ENCODE measurements at places on chromosomes 5 and 9.

- no peak for DNase-seq
These were observed 89.3 kb upstream of the TNC start for GRCh38 chr9:115207003-115207836.

- DNase-seq, result no peak
These were observed 80.7 kb downstream of the LMX1B start for GRCh38 chr9:126694206-126695081.

GRCh38 chr5:76305775-76306174 lies 97.3 kb upstream of the IQGAP2 start:
- DNase-seq, result no peak

DNA sequence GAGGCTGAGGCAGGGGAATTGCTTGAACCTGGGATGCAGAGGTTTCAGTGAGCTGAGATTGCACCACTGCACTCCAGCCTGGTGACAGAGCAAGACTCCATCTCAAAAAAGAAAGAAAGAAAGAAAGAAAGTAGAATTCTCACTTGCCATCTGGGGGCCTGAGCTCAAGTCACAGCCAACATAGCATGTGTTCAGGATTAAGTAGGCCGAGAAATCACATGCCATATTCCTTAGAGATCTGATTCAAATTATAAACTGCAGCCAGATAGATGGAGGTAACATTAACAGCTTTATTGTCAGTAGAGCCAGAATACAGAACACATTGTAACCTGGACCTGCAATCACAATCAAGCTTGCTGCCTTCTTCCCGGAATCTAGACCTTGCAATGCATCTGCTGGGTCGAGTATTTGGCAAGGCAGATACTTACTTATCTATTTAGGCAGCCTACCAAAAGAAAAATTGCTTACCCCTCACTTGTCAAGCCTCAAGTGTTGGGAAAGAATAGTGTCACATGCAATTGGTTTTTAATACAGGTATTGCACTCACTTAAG lies 173.7 kb downstream of the CPLANE1 start:
- DNase-seq, result no peak

GRCh38 chr5:173163219-173163618 lies 18.9 kb downstream of the BNIP1 start:
- no peak for DNase-seq

GRCh38 chr5:160516696-160517530 lies 95.3 kb downstream of the PTTG1 start:
- no peak for DNase-seq

DNA sequence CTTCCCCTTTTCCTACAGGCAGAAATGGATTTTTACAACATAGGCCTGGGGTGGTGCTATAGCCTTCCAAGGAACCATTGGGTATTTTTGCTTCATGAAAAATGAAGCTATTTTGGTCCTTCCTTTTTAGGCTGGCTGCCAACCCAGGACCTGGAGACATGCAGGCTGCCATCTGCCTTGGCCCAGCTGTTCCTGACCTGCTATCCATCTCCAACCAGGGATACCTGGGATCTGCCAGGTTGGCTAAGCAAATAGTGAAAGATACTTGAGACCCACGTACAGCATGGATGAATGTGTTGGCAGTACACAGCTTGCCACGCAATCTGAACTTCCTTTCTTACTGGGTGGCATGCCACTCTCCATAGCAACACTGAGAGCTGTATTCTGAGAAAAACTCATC lies 31.1 kb downstream of the MRPS27 start:
- DNase-seq, result no peak

- no peak for DNase-seq
These were observed 116.7 kb upstream of the RANBP3L start for GRCh38 chr5:36418152-36418979.

DNA sequence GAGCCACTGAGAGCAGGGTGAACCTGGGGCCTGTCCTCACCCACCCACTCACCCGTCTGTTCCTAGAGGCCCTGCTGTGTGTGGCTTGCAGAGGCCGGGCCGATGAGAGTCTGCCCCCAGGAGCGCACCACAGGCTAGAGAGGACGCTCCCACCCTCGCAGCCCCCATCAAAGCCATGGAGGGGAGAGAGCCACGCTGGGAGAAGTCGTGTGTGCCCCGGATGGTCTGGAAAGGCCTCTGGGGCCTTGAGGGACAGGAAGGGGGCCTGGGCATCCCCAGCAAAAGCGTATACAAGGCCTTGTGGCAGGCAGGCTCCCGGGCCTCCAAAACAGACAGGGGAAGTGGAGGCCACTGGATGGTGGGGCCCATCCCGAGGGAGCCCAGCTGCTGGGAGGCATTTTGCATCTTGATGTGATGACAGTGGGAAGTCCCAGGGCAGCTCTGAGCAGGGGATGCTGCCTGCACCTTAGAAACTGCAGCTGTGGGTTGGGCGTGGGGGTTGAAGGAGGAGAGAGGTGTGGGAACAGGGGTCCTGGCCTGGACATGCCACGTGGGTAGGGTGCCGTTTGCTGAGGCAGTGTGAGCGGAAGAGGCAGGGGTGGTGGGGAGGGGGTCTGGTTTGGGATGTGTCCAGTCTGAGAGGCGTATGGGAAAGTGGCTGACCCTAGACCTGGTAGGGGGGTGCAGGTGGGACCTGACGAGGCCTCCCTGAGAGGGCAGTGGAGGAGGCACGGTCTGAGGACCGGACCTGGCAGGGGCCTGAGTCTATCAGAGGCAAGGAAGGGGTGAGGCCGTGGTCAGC lies 43.0 kb upstream of the NOTCH1 start:
- DNase-seq, result no peak
